ENCODE measurements at places on chromosomes 16 and 17. TPM values are rescaled to one million over a fixed set of nuclear protein-coding genes. Genes with fewer than 3 reads are reported as not detected.
A peak's percentile ranks its signal among the peaks of the same experiment; 100 is the strongest.

The GINS2 gene
- total RNA-seq, result not detected

GRCh38 chr17:10775058-10775457, 28.8 kb downstream of the TMEM238L start:
- DNase-seq, result no peak

DNA sequence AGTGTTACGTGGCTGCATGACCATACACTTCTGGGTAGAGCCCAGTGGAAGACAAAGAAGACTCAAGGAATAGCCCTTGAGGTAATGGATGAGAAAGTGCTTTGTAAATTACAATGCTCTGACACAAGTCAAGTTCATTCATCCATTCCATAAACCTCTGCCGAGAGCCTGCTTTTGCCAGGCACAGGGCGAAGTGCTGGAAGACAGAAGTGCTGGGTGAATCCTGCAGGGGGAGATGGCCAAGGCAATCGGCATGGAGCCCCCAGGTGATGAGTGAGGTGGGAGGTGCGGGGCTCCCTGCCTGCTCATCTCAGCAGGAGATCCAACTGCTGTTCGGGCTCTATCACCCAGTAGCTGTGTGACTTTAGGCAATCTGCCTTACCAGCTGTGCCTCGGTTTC, 2.8 kb upstream of the SOCS3 start:
- DNase-seq, result no peak

The CHST6 gene
- total RNA-seq, result 0.06 TPM

GRCh38 chr17:78324391-78325075, 35.3 kb downstream of the SOCS3 start:
- DNase-seq, result peak; percentile 77

- DNase-seq, result no peak
Observed at GRCh38 chr17:72308744-72309385, 188.0 kb downstream of the SOX9 start.

DNA sequence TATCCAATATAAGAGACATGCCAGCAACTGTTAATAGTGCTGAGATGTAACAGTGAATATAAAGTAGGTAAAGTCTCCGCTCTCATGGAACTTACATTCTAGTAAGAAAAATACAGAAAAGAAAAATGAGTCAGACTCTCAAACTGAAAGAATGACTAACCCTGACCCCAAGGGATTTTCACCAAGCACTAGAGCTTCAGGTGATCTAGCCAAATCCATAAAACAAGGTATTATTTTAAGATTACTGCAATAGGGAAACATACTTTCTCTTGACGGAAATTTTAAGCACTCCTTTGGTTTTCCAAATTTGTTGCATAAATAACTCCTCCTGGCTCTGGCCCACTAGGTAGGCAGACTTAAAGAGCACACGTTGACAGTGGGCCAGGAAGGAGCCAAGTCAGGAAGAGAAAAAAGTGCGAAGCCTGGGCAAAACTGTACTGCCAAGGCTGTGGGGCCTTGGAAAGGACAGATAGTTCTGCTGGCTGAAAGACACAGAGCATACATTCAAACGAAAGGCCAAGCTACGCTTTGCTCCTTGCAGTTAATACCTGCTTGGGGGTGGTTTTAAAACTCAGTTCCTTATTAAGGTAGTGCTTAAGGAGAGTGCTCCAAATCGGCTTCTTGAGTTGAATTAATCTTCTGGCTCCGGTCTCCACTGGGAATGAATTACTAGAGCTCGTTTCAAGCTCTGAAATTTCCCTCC, 1.4 kb downstream of the GOT2 start:
- no peak for DNase-seq

Data from omental fat pad (tissue), 4 donors.